KG1 (cell line): ENCODE measurements at places on chromosomes 4 and X.

- DNase-seq: no peak
Observed at GRCh38 chrX:109874548-109874947, 128.4 kb upstream of the TMEM164 start.

DNA sequence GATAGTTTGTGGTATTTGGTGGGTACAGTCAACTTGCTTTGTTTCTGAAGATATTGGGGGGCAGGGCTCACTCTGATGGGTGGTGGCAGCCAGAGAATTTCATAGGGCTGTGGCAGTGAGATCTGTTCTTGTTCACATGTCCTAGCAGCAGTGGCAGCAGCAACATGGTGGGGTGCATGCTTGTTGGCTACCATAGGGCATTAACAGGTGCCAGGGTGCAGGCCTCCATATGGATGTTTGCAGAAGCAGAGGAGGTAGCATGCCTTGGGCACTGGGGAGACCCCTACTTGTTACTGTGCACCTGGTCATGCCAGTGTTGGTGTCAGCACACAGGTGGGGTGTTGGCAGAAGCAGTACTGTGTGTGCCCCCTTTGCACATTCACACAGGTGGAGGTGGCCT is 96.3 kb upstream of the ZC4H2 start:
- DNase-seq: no peak

- no peak for DNase-seq
Observed at GRCh38 chr4:55675196-55675793, 39.2 kb upstream of the NMU start.

GRCh38 chrX:124343016-124343415 is 3.3 kb upstream of the SH2D1A start:
- DNase-seq: no peak

DNA sequence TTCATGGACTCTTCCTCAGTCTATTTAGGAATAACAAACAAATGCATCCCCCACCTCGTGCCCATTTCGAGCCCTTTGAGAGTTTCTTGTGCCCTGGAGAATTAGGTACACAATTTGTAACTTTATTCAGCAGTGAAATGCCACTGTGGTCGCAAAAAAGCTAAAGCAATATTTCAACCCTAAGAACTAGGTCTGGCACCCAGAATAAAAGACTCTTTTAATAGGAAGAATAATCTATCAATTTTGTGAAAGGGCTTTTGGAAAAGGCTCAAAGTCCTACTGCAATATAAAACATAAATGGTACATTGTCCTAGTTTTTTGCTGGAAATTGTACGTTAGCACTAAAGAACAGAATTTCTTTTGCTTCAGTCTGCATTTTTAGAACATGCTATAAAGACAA is 304.6 kb upstream of the TENM3 start:
- DNase-seq: no peak

- DNase-seq: no peak
Observed at GRCh38 chr4:165678236-165678935, 194.7 kb upstream of the TLL1 start.

GRCh38 chrX:18810416-18810815 is 103.0 kb downstream of the PPEF1 start:
- no peak for DNase-seq

DNA sequence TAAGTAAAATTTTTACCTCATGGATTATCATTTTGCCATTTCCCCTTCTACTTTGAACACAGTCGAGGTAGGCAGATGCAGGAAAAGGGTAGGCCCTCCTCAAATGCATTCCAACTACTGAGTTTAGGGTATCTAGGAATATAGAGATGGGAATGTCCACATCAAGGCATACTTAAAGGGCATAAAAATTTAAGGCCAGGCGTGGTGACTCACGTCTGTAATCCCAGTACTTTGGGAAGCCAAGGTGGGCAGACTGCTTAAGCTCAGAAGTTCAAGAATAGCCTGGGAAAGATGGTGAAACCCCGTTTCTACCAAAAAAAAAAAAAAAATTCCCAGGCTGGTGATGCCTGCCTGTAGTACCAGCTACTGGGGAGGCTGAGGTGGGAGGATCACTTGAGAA is 146.5 kb downstream of the PDGFC start:
- DNase-seq: no peak

GRCh38 chr4:7428261-7429068 is 6.3 kb downstream of the PSAPL1 start:
- DNase-seq: no peak

DNA sequence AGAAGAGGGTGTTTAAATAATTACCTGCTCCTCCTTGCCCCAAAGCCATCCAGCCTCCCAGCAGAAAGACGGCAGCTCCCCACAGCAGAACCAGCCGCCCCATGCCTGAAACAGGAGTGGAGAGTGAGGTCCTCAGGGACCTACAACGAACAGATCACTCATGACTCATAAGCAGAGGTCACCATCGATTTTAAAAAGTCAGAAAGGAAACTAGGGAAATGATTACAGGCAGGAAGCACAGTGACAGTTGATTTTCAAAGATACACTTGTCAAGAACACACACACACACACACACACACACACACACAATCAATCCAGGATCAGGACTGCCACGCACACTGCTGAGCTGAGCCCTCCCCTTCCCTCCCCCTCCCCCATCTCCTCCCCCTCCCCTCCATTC is at the start of gene CRLF2:
TSS of gene CRLF2 (minus strand) at position 118 of the 400 bp plus-strand sequence. CDS start at position 103, 15 bp downstream.
- no peak for DNase-seq

- DNase-seq: no peak
Observed at GRCh38 chrX:153644356-153645125, 2.5 kb upstream of the DUSP9 start.

GRCh38 chr4:181427076-181427475 is 816.1 kb upstream of the TENM3 start:
- DNase-seq: no peak

DNA sequence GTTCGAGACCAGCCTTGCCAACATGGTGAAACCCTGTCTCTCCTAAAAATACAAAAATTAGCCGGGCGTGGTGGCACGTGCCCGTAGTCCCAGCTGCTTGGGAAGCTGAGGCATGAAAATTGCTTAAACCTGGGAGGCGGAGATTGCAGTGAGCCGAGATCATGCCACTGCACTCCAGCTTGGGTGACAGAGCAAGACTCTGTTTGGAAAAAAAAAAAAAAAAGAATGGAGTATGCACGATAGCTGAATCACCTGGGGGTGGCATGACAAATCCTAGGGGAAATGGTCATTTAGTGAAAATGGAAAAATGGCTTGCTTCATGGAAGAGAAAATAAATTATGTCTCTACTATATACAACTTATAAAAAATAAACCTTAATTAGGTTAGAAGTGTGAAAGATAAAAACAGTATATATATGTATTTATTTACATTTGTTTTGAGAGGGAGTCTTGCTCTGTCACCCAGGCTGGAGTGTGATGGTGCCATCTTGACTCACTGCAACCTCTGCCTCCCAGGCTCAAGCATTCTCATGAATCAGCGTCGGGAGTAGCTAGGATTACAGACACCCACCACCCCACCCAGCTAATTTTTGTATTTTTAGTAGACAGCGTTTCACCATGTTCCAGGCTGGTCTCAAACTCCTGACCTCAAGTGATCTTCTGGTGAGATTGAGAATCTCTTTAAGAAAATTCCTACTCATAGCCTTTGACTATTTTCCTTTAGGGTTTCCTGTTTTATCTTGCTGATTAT is 19.3 kb upstream of the ING2 start:
- DNase-seq: no peak

DNA sequence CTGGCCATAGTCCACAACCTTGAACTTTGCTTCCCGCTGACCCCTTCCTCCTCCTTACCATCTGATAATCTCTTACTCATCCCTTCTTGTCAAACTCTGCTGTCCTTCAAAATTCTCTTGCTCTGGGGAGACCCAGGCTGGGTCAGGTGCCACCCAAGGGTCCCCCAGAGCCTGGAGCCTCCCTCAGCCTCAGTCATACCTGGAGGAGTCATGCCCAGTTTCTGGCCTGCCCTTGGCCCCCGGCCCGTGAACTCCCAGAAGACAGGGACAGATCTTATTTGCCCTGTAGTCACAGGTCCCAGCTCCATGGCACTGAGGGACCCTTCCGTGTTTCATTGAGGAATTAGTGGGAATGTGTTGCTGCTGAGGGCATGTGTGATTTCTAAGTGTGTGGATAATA is 4.7 kb upstream of the GPR78 start:
- DNase-seq: no peak

- DNase-seq: no peak
Observed at GRCh38 chrX:138711399-138712347, at the start of gene FGF13. TSS of gene FGF13 (minus strand) at chrX:138711717. CDS start at chrX:138711003, 714 bp downstream.

GRCh38 chr4:140346136-140346535 is 27.3 kb upstream of the SCOC start:
- no peak for DNase-seq

DNA sequence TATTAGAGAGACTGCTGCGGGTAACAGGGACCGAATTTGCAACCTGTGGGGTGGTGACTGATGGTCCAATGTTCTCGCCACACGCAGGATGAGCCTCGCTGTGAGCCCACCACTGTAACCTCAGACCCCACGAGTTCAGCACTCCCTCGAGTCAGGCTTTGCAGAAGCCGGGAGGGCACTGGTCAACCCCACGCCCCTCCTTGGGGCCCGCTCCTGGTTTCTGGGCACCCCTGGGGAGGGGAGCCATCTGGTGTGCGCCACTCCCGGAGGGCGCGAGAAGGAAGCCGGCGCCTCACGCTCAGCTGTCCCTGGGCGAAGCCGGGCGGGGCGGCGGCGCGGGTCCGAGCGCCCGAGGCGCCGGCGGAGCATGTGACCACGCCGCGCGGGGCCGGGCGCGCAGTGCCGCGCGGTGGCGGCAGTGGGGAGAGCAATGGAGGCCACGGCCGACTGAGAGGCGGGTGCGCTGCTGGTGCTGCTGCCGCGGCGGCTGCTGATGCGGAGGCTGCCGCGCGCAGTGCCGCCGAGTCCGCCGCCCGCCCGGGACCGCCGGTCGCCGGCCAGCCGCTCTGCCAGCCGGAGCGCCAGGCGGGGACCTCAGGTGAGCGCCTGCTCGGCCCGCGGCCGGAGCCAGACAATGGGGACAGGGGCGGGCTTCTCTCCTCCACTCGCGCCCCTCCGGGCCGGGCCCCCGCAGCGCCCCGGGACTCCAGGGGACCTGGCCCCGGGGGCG is 100.1 kb downstream of the CEP135 start:
- DNase-seq: peak; percentile 63

- DNase-seq: no peak
Observed at GRCh38 chr4:169219440-169219839, 51.3 kb downstream of the SH3RF1 start.

DNA sequence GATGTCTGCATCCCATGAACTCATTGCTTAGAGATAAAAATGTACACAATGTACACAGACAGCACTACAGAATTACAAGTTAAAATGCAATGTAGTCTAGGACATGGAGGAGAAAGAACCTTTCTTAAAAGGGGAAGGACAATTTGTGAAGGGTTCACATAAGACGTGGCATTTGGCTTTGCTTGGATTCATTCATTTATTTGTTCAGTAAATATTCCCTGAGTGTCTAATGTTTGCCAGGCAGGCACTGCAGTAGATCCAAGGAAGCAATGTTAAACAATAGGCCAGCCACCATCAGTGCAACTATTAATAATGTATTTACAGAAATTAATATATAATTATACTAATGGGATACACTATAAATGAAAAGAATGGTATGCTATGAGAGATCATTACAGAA is 94.4 kb downstream of the GRIA2 start:
- DNase-seq: no peak

DNA sequence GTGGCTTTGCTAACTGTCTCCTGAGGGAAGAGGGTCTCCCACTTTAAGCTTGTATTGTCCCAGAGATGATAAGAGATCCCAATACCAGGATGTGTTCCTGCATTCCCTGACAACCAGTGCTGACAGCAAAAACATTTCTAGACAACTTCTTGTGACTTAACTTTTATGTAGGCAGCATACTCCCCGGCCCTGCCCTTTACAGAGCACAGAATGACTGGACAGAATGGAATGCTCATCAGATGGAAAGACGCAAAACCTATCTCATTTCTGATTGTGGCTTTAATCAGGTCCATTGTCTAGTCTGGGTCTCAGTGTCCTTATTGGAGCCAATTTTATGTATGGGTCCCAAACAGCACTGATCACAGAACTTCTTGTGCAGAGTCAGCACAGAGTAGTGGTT is 18.2 kb upstream of the PLAC1 start:
- no peak for DNase-seq

GRCh38 chr4:6008092-6008551 is 10.1 kb downstream of the C4orf50 start:
- no peak for DNase-seq

DNA sequence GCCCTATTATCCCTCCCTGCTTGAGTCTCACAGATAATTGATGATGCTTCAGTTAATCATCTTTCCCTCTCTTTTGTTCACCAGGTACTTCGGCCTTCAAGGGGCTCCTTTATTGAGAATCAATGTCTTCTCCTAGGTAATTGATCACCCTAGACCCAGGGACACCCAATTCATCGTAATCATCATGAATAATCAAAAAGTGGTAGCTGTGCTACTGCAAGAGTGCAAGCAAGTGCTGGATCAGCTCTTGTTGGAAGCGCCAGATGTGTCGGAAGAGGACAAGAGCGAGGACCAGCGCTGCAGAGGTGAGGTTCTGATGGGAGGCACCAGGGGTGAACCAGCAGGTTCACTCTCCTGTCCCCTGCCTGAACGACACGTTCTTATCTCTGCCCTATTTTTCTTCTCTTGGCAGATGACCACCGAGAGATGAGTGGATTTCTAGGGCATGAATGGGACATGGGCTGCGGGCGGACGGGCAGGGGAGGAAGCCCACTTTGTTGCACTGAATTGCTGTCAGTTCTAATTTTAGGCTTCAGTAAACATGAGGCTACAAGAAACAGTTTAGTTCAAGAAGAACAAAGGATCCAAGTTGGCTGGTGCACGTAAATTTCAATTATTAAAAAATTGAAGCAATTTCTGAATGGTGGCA is 80.5 kb downstream of the ALPK1 start:
- DNase-seq: no peak

GRCh38 chrX:112779139-112779538 is 61.5 kb downstream of the AMOT start:
- DNase-seq: no peak

GRCh38 chr4:168501407-168501806 is 4.6 kb downstream of the PALLD start:
- no peak for DNase-seq

GRCh38 chr4:139461022-139461628 is 7.2 kb downstream of the RAB33B start:
- DNase-seq: no peak

DNA sequence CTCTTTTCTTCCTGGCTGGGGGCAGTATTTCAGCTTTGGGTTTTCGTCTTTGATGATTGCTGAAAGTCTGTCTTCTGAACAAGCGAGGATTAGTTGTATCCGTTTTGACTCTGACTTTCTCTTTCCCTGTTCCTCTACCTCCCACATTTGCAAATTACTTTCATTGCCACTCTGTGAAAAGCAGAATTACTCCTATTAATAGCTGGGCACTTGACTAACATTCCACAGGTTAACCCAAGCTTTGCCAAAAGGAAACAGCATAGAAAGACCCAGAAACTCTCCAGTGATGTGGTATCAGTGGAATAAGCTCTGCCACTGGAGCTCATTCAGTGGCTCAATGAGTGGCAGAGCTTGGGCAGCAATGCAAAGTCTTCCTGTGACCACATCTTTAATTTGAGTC is 238.9 kb downstream of the PALLD start:
- no peak for DNase-seq

GRCh38 chr4:100106982-100107381 is 83.3 kb downstream of the DDIT4L start:
- DNase-seq: no peak
